ENCODE measurements at places on chromosomes 5 and 9.
A peak's percentile ranks its signal among the peaks of the same experiment; 100 is the strongest.

GRCh38 chr9:97741947-97742346, 44.8 kb upstream of the XPA start:
- no peak for DNase-seq

DNA sequence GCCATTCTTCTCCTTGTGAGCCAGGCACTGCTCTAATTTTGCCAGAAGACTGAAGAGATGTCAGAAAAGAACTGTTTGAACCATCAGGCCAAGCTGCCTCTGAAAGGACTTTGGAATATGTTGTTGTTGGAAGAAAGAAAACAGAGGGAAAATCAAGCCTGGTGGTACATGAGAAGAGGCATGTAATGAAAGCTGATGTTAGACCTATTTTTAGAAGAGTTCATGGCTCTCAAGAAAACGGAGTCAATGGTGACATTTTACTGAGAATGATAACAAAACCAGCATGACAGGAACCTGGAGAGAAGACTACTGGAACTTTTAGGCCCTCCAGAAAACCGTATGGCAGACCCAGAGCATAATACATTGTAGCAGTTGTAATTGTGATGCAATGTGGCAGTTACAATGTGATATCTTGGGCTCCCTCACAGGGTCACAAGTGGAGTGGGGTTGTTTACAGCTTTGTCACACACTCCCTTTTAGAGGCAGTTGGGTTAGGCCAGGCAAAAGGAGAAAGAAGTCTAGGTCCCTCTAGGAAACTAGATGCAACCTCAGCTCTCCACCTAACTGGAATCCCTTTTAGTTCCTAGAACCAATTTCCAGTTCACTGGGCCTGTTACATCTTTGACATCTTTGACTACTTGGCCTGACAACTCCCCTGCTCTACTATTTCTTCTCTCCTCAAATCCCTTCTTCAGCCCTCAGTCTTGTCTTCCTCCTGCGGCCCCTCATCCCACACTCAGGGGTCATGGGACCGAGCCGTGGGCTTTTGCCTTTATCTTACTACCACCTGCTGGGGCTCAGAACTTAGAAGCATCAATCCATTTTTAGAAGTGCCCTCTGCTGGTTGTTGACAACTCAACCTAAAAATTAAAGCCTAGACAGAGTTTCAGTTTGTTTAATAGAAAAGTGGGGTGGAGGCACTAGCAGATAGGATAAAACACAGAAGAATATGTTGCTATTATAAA, 61.2 kb upstream of the JAK2 start:
- peak; percentile 42 for DNase-seq

- peak; percentile 77 for DNase-seq
Measured at GRCh38 chr5:80406980-80407734, 707 bp upstream of the ZFYVE16 start.

GRCh38 chr5:178106556-178107239, 6.6 kb upstream of the N4BP3 start:
- DNase-seq = no peak
